Brain pericyte (primary cell): ENCODE measurements at places on chromosomes 1 and 21.

- DNase-seq = no peak
These were observed 774 bp upstream of the ABL2 start for GRCh38 chr1:179230251-179230650.

DNA sequence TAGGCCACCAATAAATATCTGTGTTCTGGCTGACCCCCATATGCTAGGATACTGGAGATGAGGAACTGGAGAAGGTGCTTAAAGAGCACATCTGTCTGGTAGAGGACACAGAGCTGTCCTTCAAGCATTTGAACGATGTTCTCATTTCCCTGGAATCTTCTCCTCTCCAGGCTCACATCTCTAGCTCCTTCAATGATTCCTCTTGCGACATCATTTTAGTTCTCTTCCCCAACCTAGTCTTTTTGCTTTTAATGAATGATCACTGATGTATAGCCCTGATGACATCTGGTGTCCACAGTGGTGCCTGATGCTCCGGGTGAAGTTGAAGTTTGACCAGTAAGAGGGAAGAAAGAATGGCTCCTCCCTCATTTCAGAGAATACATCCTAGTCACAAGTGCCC is 80.8 kb upstream of the UBE2U start:
- DNase-seq = no peak

DNA sequence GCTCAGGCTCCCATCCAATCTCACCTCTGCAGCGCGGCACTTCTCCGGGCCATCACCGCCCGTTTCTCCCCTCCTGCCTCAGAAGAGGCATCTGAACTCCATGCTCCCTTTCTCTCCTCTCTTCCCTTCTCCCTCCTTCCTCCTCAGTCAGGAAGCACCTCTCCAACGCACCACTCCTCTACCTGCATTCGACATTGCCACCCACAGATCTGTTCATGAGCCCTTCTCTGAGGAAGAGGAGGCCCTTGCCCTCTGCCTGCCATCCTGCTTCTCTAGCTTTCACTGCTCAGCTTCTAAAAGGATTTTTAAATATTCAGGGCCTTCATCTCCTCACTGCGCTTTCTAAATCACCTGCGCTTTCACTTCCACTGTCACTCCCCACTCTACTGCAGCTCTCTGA is 120.0 kb downstream of the KIAA0319L start:
- no peak for DNase-seq

GRCh38 chr1:53311702-53312305 is 16.1 kb downstream of the LRP8 start:
- DNase-seq = no peak

DNA sequence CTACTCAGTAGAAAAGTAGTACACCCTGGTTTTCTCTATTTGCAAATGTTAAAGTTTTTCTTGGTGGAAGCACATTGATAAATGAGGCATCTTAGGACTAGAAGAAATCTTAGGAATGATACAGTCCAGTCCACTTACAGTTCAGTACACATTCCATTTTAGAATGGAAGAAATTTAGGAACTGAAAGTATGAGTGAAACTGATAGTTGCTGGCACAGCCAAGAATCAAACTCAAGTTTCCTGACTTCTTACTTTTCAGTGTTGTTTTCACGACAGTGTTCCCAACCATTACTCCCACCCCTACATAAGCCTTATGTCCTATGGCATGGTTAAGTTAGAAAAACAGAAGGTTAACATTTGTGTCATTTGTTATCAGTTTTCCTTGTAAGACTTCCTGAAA is 258.5 kb downstream of the BACH1 start:
- no peak for DNase-seq

DNA sequence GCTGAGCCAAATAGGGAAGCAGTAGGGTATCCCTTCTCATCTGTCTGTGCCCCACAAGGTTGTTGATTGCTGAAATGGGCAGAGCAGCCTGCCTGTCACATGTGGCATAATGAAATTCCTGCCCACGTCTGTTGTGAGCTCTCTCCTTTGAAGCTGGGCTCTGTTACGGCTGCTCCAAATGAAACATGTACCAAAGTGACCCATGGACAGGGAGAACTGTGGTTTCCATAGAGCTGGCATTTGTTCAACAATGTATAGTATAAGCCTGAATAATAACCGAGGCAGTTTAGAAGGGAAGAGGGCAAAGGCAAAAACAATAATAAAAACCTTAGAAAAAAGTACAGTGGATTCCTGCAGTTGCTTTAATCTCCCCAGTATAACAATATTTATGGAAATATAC is 149.7 kb downstream of the LYPLAL1 start:
- DNase-seq = no peak

- no peak for DNase-seq
These were observed 70.0 kb upstream of the KIAA0040 start for GRCh38 chr1:175262621-175263020.

DNA sequence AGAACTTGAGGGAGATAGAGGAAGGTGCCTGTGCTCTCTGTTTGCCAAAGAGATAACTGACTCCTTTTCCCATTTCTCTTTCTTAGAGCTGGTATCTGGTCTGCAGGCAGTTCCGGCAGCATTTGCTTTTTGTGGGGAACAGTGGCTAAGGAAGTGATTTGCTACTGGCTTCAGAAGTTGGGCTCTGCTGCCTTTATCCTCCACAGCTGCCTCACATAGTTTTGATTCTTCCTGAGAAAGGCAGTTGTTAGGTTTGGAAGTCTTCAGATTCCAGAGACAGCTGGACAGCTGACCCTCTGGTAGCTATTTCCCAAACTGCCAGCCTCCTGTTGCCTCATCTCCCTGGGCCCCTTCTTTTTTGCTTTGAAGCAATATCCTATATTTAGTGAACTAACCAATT is 62.6 kb upstream of the MACF1 start:
- DNase-seq = no peak

DNA sequence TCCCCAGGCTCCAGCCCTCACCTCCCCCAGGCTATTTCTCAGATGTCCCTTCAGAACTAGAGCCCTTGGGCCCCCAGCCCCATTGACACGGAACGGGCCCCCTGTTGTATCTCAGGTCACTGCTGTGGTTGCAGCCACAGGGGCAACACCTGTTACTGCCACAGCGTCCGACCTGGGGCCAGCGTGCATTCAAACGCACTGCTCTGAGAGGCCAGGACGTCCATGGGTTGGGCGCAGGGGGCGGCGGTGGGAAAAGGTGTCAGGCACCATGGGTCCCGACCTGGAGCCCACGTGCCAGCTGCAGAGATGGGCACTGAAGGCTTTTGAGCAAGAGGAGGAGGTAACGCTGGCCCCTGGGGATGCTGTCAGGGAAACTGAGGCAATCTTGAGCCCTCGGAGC is 13.3 kb downstream of the FAAP20 start:
- no peak for DNase-seq

DNA sequence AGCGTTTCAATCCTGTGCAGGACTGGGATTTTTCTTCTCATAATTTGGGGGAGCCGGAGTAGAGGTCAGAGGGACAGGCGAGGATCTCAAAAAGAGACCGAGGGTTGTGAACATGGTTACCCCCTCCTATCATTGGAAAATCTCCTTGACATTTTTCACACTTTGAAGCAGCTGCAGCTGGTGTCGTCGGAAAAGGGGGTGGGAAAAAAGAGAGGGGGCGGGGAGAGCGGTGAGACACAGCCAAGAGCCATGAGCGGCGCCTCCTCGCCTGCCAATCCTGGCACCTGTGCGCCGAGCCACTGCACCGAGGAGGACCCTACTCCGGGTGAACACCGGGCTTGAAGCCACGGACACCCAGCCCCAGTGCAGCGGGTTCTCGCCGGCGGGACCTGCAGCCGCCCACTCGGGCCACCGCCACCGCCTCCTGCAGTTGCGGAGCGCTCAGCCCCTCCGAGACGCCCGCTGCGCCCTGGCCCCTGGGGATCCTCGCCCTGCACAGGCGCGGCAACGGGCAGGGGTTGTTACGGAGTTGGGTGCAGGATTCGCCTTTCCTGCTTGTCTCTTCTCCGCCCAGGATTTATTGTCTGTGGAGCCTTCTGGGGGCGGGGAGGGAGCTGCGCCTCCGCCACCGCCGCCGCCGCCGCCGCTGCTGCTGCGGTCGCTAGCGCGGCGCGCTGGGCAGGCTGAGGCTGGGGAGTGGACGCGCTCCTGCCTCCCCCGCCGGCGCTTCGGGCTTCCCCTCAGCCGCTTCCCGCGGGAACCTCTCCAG is at the start of gene LRRC7:
Gene LRRC7, plus strand, starts transcription at position 271 of the 769 bp plus-strand sequence. CDS start 718 bp downstream, outside the sequence.
- no peak for DNase-seq

- no peak for DNase-seq
These were observed 219.7 kb upstream of the VAMP3 start for GRCh38 chr1:7551442-7551841.

GRCh38 chr1:235939480-235939775 is 72.7 kb upstream of the LYST start:
- DNase-seq = no peak

DNA sequence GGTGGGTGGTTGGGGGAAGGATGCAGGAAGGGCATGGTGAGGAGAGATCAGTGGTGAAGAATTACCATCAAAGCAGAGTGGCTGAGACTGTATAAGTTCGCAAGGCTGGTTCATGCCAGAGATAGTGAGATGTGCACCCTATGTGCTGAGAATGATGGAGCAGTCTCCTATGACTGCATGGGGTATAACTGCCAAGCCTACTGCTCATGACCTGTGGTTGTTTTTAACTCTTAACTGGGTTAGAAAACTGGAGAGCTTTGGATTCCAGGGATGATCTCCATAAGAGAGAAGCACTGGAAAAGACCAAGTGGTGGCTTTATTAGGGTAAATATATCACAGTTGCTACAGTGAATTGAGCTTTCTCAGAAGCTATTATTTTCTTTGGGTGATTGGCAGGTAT is 16.2 kb downstream of the WNT2B start:
- DNase-seq = no peak

DNA sequence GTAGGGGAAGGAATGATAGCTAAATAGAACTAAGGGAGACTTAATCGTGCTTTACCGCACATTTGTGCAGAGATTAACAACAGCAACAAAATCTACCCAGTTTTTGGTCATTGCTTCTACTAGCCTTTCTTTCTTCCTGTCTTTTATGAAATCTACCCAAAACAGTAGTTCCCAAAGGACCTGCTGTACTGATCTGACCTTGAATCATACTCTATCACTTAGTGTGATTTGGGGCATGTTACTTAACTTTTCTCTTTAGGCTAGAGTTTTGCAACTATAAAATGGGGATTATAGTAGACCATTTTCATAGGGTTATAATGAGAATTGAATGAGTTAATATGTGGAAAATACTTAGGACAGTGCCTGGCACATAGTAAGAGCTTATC is 30.5 kb upstream of the MACF1 start:
- no peak for DNase-seq

GRCh38 chr1:5885471-5886139 is 106.6 kb downstream of the NPHP4 start:
- no peak for DNase-seq

DNA sequence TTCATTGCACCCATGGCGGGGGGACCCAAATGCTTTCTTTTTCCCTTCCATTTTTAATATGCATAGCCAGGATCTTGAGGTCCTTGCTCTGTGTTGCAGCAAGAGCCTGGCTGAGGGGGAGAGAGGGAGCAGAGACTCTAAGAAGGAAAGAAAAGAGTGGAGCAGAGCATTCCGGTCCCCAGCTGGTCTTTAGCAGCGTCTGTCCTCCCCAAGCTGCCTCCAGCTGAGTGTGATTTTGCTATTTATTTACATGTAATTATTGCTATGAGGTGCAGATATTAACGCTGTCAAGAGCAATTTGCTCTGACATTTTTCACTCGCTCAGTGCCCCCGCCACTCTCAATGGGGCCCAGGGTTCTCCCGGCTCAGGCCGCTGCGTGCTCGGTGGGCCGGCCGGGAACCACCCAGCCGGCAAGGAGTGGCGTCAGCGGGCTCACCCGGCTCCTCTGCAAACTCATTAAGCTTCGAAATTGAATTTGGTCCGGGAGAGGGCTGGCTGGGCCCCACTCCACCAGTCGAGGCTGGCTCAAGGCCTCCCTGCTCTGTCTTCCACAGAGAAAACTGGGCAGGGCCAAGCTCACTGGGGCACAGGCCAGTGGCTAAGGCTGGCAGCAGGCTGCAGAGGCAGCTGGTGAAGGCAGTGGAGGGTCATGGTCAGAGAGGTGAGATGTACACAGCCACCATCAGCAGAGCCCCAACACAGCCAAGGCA is 93.2 kb downstream of the PAX7 start:
- DNase-seq = no peak

GRCh38 chr1:42146626-42147320 is 6.4 kb upstream of the GUCA2B start:
- no peak for DNase-seq

DNA sequence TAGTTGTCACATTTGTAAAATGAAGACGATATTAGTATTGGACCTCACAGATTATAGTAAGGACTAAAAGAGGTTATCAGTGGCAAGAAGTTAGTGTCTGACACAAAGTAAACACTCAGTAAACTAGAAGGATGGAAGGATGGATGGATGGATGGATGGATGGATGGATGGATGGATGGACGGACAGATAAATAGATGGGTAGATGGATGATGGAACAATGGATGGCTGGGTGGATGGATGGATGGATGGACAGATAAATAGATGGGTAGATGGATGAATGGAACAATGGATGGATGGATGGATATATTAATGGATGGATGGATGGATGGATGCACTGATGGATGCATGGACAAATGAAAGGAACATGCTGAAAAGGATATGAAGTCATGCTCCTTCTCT is 22.3 kb upstream of the KAZN start:
- DNase-seq = no peak

DNA sequence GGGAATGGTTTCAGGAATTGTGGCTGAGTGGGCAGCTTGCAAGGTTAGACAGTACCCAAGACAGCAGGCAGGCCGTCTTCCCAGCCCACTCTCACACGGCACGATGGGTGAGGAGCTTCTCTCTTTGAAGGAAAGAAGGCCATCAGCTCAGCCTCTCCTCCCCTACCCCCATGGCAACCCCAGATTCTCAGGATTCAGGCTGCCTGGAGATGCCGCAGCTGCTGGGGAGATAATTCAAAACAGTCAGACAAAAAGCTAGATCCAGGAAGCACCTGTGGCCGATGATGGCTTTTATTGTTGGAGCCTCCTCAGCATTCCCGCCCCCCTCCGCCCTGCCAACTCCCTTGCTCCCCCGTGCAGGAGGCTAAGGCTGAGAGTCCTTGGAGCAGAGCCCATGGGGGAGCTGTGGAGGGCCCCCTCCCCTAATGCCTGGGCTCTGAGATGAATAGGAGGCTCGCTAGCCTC is 220.5 kb downstream of the TRABD2B start:
- DNase-seq = no peak

- no peak for DNase-seq
These were observed 179.3 kb upstream of the ZNF644 start for GRCh38 chr1:91201176-91201575.

DNA sequence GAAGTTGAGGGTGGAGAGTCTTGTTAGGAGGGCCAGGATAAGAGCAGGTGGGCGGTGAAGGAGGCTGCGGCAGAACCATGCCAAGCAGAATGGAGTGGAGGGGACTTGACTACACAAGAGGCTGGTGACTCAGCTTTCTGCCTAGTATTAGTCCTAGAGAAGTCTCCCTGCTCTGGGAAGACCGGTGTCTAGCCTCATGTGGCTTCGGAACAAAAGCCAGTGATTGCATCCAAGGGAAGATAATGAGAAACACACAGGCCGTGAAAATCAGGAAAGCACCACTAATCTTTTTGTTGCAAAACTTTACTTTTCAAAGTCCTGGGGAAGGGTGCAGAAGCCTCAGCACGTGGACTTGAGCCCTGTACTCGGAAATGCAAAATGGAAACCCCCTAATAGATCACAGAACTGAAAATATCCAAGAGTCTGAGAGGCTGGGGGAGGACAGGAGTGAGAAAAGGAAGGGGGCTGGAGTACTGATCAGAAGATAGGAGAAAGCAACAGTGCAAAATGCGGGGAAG is 31.4 kb downstream of the DDR2 start:
- no peak for DNase-seq

- DNase-seq = no peak
These were observed 9.7 kb downstream of the CD2 start for GRCh38 chr1:116763787-116764465.
